ENCODE measurements at places on chromosomes 1 and 21. TPM values are rescaled to one million over a fixed set of nuclear protein-coding genes. Genes with fewer than 3 reads are reported as not detected.

GRCh38 chr1:168420177-168420576 lies 123.6 kb downstream of the XCL2 start:
- DNase-seq, result no peak

KCNH1 gene
- not detected for total RNA-seq

LRRC3 gene
- 1.8 TPM for total RNA-seq

DNA sequence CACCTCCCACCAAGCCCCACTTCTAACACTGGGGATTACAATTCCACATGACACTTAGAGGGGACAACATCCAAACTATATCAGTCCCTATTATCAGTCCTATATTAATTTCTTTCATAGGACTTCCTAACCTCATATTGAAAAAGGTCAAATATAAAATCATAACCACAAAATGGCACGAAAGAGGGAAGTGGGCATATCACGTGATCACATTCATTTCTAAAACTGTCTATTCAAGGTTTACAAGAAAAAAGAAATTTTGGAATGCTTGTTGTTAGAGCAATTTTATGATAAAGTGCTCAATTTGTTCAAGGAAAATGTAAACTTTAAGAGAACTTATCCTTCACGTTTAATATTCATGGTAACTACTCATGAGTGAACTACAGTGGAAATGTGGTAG lies 13.2 kb upstream of the CDC7 start:
- DNase-seq, result no peak

DNA sequence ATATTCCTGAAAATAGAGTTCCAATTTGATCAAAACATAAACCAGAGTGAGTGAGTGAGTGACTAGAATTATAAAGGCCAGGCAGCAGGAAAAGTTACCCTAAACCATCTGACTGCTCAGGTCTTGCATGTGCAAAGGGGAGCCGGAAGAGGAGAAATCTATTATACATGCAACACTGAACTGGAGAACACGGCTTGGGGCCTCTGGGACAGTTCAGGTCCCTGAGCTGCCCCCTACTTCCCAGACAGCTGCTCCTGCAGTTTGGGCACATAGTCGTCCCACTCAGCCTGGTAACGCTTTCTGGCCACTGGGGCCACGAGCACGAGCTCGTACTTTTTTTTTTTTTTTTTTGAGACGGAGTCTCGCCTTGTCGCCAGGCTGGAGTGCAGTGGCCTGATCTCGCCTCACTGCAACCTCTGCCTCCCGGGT lies 40.1 kb downstream of the PTPRC start:
- DNase-seq, result no peak

- no peak for DNase-seq
Observed at GRCh38 chr1:229786974-229787610, 161.0 kb downstream of the URB2 start.

DNA sequence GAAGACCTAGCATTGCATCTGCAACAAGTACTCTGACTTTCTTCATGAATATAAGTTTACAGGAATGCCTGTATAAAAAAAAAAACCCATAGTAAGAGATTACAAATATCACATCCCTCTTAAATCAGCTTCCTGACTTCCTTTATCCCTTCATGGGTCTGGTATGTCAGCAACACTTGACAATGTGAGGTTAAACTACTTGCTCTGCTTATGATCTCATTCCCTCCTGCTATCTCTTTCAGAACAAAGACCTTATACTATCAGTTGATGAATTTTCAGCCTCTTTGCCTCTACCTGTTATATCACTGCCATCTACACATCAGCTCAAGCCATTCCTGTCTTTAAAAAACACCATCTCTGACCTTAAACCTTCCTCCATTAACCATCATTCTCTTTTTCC lies 130.9 kb upstream of the SAMSN1 start:
- no peak for DNase-seq

CHRM3 gene
- 0.26 TPM for total RNA-seq

DNA sequence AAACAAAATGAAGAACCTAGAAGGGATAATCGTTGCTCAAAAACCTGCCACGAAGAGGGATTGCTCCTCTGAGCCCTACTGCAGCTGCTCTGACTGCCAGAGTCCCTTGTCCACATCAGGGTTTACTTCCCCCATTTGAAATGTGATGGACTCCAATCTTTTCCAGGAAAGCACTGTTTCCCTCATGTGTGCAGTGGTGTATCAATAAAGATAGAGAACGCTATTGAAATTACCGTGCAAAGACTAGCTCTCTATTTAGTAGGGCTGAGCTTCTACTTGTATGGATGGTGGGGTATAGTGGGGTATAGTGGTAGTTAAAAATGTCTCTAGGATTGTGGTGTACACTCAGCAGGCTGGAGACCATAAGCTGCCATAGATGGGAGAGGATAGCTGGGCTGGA lies 3.7 kb downstream of the TMCO2 start:
- no peak for DNase-seq

RXFP4 gene
- not detected for total RNA-seq

DNA sequence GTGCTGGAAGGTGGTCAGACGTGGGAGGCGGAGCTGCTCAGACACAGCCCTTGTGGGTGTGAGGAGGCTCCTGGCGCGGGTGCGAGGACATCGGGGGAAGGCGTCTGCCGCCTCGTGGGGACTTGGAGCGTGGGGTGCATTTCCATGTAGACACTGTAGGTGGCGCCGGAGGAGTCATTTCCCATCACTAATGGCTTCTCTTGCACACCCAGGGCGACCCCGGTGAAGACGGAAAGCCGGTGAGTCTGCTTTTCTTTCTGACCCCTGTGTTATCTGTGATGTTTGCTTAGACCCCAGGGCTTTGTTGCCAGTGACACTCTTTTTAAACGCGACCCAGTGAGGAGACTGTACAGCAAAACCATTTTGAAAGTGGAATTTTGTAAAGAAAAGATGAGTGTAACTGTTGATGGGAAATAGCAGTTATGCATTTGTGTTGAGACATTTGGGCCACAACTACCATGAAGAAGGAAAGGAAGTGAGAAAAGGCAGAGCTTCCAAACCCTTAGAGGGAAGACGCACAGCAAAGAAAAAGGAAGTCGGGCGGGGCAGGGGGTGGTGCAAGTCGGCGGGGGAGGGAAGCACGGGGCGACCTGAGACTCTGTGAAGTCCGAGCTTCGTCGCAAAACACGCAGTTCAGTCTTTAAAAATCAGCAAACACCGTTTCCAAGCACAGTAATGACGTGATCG lies 64.0 kb downstream of the SLC19A1 start:
- DNase-seq, result peak; percentile 7
